ENCODE measurements at places on chromosomes 12 and 14. TPM values are rescaled to one million over a fixed set of nuclear protein-coding genes. Genes with fewer than 3 reads are reported as not detected.

DNA sequence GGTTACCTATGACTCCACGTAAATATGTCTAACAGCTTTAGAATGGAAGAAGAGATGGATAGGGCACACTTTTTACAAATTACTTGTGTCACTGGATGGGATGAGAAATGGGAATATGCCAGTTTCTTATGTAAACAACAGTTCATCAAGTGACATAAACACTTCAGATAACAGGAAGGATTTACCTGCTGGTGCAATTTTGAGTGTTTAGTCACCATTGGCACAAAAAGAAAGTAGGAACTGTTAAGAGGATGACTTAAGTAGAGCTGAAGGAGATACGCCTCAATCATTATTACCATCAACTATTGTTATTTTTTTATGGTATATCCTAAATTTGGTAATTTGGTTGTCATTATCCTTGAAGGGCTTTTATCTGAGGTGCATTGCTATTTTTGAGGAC lies 83.2 kb downstream of the RMST start:
- H3K4me1 ChIP-seq = no peaks in the 10 kb centered on the region
- H3K4me3 ChIP-seq = no peak overlapping the region
- no peaks in the 10 kb centered on the region for H3K36me3 ChIP-seq
- DNase-seq = no peak
- H3K27ac ChIP-seq = no peak overlapping the region

DNA sequence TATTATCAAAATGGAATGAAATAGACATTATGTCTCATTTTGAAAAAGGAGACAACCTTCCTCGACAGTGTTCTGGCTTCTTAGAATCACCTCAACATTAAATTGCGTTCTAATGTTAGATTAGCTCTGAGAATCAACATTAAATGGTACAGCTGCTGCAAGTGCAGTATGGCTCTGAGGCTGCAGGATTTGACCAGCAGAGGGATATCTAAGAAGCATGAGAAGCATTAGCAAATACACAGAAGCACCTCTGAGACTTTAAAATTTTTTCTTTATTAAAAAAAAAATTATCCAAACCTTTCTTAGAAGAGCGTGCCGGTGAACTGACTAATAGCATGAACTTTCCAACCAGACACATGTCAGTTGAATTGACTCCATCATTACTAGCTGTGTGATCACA lies 253.4 kb upstream of the LRIG3 start:
- no peaks in the 10 kb centered on the region for H3K27me3 ChIP-seq
- H3K27ac ChIP-seq = no peak overlapping the region
- no peak for DNase-seq
- H3K4me3 ChIP-seq = no peak overlapping the region
- peaks cover 2% of the 10 kb centered on the region for H3K4me1 ChIP-seq

DNA sequence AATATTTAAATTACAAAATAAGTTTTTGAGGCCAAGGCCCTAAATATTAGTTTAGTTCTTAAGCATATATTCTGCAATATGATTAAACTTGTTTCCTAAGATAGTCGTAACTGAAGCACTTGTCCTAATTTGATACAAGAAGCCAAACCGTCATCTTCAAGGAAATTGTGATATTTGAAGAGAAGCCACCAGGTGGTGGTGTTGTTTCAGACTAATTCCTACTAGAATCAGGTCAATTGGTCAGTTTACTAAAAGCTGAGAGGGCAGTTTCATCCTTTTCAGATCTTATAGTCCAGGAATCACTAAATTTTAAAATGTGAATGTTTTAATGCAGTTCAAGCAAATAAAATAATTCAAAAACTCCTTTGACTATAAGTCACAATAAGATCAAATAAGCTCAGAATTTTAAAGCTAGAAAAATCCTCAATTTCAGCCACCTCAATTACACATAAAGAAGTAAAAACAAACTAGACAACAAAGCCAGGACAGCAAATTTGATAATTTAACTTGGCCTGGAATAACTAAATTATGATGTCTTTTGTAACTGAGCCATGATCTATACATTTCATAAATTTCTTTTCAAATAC lies 7.1 kb upstream of the ARL1 start:
- no peak for DNase-seq
- no peaks in the 10 kb centered on the region for H3K36me3 ChIP-seq
- H3K4me3 ChIP-seq = no peak overlapping the region
- no peaks in the 10 kb centered on the region for H3K27me3 ChIP-seq
- H3K4me1 ChIP-seq = no peaks in the 10 kb centered on the region

DNA sequence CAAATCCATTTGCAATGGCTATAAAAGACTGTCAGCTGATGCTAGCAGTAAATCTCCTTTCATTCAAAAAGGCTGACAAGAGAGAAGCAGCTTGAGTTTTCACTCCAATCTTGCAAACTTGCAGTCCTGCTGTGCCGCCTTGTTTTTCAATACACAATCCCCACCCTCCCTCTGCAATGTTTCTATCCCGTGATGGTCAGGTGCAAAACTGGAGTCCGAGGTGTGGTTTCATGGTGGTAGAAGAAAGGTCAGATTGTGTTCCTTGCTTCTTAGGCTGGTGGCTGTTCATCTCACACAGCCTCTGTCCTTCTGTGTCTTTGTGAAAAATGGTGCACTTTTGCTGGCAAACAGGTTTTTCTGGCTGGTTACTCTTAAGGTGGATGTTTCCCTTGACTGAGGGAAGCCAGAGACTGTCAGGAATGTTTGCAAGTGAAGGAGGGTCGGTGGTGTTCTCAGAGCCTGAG lies 27.7 kb upstream of the TBX3 start:
- H3K4me3 ChIP-seq = no peak overlapping the region
- peaks cover 4% of the 10 kb centered on the region for H3K36me3 ChIP-seq
- H3K27ac ChIP-seq = no peak overlapping the region
- no peaks in the 10 kb centered on the region for H3K4me1 ChIP-seq
- DNase-seq = no peak

GRCh38 chr12:68505970-68506369 lies 104.7 kb upstream of the RAP1B start:
- no peak for DNase-seq
- no peak overlapping the region for H3K27ac ChIP-seq
- no peak overlapping the region for H3K4me3 ChIP-seq
- no peaks in the 10 kb centered on the region for H3K36me3 ChIP-seq

- DNase-seq = no peak
- no peak overlapping the region for H3K27ac ChIP-seq
- H3K4me1 ChIP-seq = peaks cover 3% of the 10 kb centered on the region
Measured at GRCh38 chr14:65258391-65258790, 154.1 kb upstream of the FUT8 start.

GRCh38 chr12:97801471-97802059 lies 339.0 kb downstream of the RMST start:
- no peak overlapping the region for H3K4me3 ChIP-seq
- H3K4me1 ChIP-seq = peaks cover 3% of the 10 kb centered on the region
- no peak for DNase-seq
- H3K27ac ChIP-seq = peak overlapping the region; percentile 71
- no peaks in the 10 kb centered on the region for H3K36me3 ChIP-seq
- no peaks in the 10 kb centered on the region for H3K27me3 ChIP-seq

GRCh38 chr12:129127771-129128170 lies 274.5 kb downstream of the GLT1D1 start:
- H3K27ac ChIP-seq = no peak overlapping the region
- peaks cover 3% of the 10 kb centered on the region for H3K27me3 ChIP-seq
- H3K4me1 ChIP-seq = no peaks in the 10 kb centered on the region

DNA sequence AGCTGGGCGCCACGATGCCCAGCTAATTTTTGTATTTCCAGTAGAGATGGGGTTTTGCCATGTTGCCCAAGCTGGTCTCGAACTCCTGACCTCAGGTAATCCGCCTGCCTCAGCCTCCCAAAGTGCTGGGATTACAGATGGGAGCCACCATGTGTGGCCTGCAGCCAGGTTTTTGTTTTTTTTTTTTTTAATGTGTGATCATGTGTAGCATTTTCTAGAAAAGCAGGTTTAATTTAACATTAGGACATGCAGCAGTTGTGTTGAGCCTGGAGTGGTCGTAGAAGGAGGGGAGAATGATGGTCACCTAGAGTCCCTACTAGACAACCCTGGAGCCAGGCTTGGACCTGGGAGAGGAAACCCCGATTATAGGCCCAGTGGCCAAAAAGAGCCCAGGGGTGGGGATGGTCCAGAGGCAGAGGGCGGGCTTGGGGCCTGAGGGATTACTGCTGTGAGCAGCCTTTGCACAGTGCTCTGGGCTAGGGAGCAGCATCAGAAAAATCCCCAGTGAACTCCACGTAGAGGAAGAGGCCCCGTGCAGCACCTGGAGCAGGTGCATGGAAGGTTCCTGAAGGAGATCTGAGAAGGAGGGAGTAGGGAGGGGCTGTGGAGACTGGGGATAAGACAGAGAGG lies 13.6 kb downstream of the DLK1 start:
- no peak overlapping the region for H3K4me3 ChIP-seq
- DNase-seq = no peak
- peaks cover 4% of the 10 kb centered on the region for H3K4me1 ChIP-seq
- peaks cover 2% of the 10 kb centered on the region for H3K36me3 ChIP-seq
- H3K27ac ChIP-seq = no peak overlapping the region

DNA sequence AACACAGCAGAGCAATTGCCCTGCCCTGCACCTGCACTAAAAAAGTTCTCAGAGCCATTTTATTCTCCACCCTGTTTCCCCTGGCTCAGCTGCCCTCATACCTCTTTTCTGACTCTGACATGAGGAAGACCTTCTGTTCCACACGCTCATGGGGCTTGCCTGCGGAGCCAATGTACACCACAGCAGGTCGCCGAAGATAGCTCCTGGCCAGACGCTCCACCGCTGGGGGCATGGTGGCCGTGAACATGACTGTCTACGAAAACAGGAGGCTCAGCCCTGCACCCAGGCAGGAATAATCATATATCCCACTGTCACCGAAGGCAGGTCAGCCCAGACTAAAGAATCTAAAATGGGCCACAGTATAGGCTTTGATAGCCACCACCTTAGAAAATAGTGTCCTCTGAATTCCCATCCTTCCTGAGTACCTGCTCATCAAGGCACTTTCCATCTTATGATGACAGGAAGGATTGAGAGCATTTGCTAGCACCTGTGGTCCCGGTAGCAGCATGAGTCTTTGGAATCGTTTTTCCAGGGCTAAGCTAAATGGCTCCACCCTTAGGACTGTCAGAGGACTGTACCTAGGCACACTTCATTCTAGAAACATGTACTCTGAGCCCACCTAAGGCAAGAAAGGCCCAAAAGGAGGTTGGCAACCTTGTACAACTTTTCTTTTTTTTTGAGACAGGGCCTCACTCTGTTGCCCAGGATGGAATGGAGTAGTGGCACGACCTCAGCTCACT lies 14.2 kb downstream of the CACNB3 start:
- DNase-seq = no peak
- no peaks in the 10 kb centered on the region for H3K36me3 ChIP-seq

- H3K36me3 ChIP-seq = peaks cover 13% of the 10 kb centered on the region
- peaks cover 12% of the 10 kb centered on the region for H3K4me1 ChIP-seq
- no peaks in the 10 kb centered on the region for H3K27me3 ChIP-seq
- no peak overlapping the region for H3K4me3 ChIP-seq
- DNase-seq = no peak
- H3K27ac ChIP-seq = no peak overlapping the region
Measured at GRCh38 chr12:234019-234418, 20.1 kb upstream of the SLC6A12 start.

GRCh38 chr12:75560167-75560566 lies 48.8 kb upstream of the KRR1 start:
- peaks cover 24% of the 10 kb centered on the region for H3K4me1 ChIP-seq
- peaks cover 2% of the 10 kb centered on the region for H3K36me3 ChIP-seq
- no peak for DNase-seq
- H3K27ac ChIP-seq = no peak overlapping the region
- peaks cover 6% of the 10 kb centered on the region for H3K27me3 ChIP-seq

DNA sequence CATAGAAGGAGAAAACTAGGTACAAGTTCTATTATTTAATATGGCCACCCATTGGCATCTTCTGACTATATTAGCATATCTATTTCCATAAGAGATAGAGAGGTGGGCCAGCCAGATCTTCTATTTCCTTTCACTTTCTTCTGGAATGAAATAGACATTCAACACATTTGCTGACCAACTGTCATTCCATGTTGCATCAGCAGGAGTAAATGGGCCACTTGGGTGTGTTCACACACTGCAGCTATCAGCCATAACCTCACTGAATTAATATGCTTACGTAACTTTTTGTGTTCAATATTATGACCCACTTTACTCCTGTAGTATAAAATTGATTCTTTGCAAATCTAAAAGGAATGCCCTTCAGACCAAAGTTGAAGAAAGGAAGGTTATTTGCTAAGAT lies 106.2 kb upstream of the LGR5 start:
- H3K27ac ChIP-seq = no peak overlapping the region
- no peak overlapping the region for H3K4me3 ChIP-seq
- DNase-seq = no peak
- peaks cover 6% of the 10 kb centered on the region for H3K4me1 ChIP-seq
- H3K27me3 ChIP-seq = no peaks in the 10 kb centered on the region

GRCh38 chr12:2439332-2440100 lies 355.3 kb upstream of the FKBP4 start:
- peaks cover 5% of the 10 kb centered on the region for H3K36me3 ChIP-seq
- peaks cover 20% of the 10 kb centered on the region for H3K27me3 ChIP-seq
- H3K4me3 ChIP-seq = no peak overlapping the region
- no peak overlapping the region for H3K27ac ChIP-seq
- H3K4me1 ChIP-seq = no peaks in the 10 kb centered on the region
- DNase-seq = no peak

DNA sequence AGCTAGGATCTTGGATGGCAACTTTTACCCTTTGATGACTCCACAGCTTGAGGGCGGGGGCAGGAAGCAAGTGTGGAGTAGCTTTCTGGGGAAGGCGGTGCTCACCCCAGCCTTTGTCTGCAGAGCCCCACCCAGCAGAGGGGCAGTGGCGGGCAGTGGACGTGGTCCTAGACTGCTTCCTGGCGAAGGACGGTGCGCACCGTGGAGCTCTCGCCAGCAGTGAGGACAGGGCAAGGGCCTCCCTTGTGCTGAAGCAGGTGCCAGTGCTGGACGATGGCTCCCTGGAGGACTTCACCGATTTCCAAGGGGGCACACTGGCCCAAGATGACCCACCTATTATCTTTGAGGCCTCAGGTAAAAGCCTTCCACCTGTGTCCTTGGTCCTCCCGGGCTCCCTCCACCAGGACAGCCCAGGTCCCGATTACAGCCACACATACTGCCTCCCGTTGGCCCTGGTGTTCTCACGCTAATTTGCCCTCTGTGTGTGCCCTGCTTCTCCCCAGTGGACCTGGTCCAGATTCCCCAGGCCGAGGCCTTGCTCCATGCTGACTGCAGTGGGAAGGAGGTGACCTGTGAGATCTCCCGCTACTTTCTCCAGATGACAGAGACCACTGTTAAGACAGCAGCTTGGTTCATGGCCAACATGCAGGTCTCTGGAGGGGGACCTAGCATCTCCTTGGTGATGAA lies 1.2 kb downstream of the TAPBPL start:
- H3K27me3 ChIP-seq = peaks cover 7% of the 10 kb centered on the region
- no peaks in the 10 kb centered on the region for H3K36me3 ChIP-seq
- H3K27ac ChIP-seq = no peak overlapping the region
- H3K4me1 ChIP-seq = peaks cover 18% of the 10 kb centered on the region
- H3K4me3 ChIP-seq = no peak overlapping the region
- DNase-seq = no peak

Gene IGF1
- total RNA-seq = not detected

Gene SDR9C7
- total RNA-seq = 0.39 TPM

Gene GUCY2C
- not detected for total RNA-seq

Gene P2RX2
- 4.1 TPM for total RNA-seq

Gene LMNTD1
- total RNA-seq = 1.1 TPM

Gene PIWIL1
- total RNA-seq = not detected

Gene GLS2
- total RNA-seq = 0.91 TPM

Gene CEBPE
- total RNA-seq = not detected

Gene TMBIM6
- 278 TPM for total RNA-seq

Gene GPR162
- total RNA-seq = 145 TPM

Gene PRKAG1
- total RNA-seq = 58.2 TPM

Data from glutamatergic neuron (in vitro differentiated cells).